ENCODE measurements at places on chromosomes 1 and 21. TPM values are rescaled to one million over a fixed set of nuclear protein-coding genes. Genes with fewer than 3 reads are reported as not detected.

DNA sequence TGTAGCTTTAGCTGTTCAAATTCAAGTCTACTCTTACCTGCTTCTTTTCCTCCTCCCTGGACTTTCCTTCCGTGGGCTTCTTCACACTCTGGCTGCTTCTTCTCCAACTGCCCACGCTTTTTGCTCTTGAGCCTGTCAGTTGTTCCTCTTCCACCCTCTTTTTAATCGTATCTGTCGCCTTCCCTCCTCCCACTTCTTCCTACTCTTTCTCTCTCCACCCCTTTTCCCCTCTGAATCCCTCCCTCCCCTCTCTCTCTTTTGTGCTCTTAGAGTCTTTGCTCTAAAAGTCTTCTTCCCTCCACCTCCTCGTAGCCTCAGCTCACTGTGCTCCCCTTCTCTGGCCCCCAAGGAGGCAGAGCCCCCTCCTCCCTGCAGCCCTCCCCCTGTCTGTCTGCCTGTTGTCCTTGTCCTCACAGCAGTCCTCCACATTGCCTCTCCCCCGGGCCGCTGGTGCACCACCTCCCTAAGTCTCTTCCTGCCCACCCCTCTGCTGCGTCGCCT, 12.9 kb upstream of the GJA5 start:
- no peak for DNase-seq

The PLXNA2 gene
- 66.0 TPM for total RNA-seq

DNA sequence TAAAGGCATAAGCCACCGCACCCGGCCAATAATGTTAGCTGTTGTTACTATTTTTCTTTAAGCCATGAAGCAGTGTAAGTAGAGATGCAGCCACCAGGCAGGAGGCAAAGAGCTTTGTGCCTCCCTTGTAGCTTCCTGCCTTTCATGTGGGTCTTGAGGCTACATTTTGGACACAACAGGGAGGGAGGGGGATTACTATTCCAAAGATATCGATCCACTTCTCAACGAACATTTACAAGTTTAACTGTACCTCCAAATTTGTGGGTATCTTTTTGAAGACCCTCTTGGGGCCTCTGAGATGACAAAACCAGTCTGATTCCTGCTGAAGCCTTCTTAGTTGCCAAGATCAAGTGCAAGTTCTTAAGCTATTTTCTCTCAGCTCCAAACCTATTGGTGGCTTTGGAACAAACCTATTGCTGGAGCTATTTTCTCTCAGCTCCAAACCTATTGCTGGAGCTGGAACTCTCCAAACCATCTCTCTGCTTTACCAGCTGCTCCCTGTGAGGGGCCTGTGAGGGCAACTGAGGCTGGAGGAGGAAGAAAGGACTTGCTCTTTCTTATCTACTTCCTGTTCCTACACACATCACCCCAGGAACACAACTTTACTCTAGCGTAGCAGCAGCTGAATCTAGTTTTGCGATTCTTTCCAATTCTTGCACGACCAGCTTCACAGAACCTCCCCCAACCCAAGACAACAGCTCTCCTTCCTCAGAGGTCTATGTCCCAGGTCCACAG, 16.1 kb upstream of the RCAN3 start:
- no peak for DNase-seq

- DNase-seq: no peak
Measured at GRCh38 chr1:235855811-235856429, 10.8 kb downstream of the LYST start.

DNA sequence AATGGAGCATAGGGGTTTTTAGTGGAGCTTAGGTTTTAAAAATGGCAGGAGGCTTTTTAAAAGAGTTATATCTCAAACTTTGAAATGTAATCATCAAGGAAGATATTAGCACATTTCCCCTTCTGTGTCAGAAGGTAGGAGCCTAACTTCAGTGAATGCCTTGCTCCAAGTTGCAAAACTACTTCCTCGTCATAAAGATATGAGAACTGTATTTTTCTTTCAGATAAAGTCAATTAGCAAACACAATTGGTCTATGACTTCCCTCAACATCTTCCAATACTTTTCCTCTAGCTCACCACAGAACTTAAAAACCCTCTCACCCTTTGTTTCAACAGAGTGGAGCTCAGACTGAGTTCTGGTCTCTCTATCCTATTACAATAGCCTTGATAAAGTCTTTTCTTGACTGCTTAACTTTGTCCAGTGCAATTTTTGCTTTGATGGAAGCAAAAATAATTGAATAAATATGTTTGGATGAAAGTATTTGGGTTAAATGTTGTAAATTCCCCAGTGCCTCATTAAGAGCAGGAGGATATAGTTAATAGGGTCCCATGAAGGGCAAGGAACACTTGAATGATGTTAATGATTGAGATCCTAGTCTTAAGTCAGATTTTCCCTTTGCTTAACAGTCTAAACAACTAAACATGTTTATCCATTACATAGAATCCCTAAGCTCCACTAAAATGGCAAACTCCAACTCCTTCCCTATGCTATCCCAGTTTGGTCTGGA, 58.9 kb downstream of the TNFSF18 start:
- DNase-seq: no peak

GRCh38 chr1:30863858-30864604, 44.5 kb downstream of the SDC3 start:
- DNase-seq: no peak

The TCHH gene
- 0.49 TPM for total RNA-seq

DNA sequence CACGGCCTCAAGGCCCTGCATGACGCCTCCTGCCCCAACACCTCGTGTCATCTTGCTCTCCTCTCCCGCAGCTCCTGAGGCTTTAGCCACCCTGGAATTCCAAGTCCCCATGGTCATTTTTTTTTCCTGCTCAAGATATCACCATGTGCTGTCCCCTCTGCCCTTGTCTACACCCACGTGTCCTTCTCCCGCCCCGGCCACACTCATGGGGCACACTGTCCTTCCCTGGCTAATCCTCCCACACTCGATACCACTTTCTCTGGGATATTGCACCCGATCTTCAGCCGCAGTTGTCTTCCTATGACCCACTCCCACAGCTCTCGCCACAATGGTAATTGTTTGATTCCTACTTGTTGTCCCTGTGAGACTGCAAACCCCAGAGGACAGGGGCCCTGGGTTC, 29.7 kb upstream of the LGALS8 start:
- DNase-seq: no peak

DNA sequence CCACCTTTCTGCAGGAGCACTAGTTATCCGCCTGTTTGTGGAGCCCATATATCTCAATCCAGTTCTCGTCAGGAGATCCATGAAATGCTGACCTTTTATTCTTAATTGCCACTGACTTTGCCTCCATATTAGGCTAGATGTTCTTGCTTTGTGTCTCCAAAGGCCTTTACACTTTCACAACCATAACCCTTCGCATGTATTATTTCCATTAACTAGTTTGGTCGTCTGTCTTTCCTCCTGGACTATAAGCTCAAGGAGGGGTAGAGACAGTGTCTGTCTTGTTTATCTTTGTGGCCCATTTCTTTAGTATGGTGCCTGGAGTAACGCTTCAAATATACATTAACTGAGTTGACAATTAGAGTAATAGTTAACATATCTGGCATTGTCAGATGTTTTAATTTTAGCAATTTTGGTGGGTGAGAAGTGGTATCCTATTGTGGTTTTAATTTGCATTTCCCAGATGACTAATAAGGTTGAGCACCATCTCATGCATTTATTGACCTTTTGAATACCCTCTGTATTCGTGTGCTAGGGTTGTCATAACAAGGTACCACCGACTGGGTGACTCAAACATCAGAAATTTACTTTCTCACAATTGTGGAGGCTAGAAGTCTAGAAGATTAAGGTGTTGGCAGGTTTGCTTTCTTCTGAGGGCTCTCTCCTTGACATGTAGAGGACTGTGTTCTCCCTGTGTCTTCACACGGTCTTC, 21.7 kb upstream of the IL12RB2 start:
- DNase-seq: no peak

Data from glutamatergic neuron (in vitro differentiated cells).